Neural crest cell (in vitro differentiated cells): ENCODE measurements at places on chromosomes 4 and X. TPM values are rescaled to one million over a fixed set of nuclear protein-coding genes. Genes with fewer than 3 reads are reported as not detected.

Gene YIPF7
- total RNA-seq = 0.47 and 0.80 TPM in 2 replicates

Gene TEX11
- not detected in 2 replicates for total RNA-seq

Gene APLN
- 1.2 and 1.3 TPM in 2 replicates for total RNA-seq

Gene NDP
- 4.2 and 4.3 TPM in 2 replicates for total RNA-seq

Gene CT83
- not detected in 2 replicates for total RNA-seq

Gene CAPN6
- total RNA-seq = 0.75 and 0.82 TPM in 2 replicates

Gene HTN1
- not detected in 2 replicates for total RNA-seq

Gene MAGEA2
- total RNA-seq = not detected in 2 replicates

Gene OCIAD2
- total RNA-seq = 29.7 and 33.4 TPM in 2 replicates

Gene CXorf65
- not detected in 2 replicates for total RNA-seq

Gene SYAP1
- 38.0 and 41.1 TPM in 2 replicates for total RNA-seq

Gene ERVMER34-1
- total RNA-seq = 3.2 and 3.3 TPM in 2 replicates
